ENCODE measurements at places on chromosomes 11 and 22. TPM values are rescaled to one million over a fixed set of nuclear protein-coding genes. Genes with fewer than 3 reads are reported as not detected.

Gene APOL5
- not detected for total RNA-seq

Gene PAFAH1B2
- 147 TPM for total RNA-seq

Gene FADS2
- total RNA-seq, result 293 TPM

Gene KDM4D
- total RNA-seq, result 0.60 TPM

Gene C11orf42
- not detected for total RNA-seq

Gene PHF21B
- total RNA-seq, result not detected

All from smooth muscle cell of the coronary artery (primary cell).